ENCODE measurements at places on chromosomes 3 and 15.

DNA sequence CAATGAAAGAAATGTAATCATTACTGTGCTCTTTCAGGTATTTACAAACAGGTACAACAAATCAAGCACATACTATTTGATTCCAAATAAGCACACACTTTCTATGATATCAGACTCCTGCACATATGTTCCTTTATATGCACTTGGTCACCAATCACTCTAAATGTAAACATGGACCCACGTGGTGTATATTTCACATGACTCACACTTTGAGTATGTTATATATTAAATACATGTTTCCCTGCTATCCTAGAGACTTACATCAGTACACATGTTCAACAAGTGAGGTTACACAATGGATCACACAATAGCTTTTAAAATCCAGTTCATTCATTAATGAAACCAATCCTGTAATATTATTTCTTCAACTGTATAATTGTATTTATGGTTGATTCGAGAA is 683.5 kb downstream of the NR2F2 start:
- DNase-seq: no peak

DNA sequence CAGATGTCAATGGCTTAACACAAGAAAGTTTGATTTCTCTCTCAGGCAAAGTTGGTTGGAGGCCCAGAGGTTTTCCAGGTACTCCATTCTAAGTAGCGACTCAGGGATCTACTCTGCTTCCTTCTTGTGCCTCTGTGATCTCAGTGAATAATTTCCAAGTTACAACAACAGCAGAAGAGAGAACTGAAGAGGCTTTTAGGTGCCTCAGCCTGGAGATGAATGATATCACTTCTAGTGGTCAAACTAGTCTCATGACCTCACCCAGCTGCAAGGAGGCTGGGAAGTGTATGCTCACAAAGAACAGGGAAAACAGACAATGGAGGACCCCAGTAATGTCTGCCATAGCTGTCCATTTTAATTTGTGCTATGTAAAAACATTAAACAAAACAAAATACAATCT is 4.6 kb upstream of the PRICKLE2 start:
- DNase-seq: no peak

GRCh38 chr3:142433110-142433509 is 14.7 kb downstream of the XRN1 start:
- DNase-seq: no peak

- DNase-seq: no peak
Measured at GRCh38 chr3:144259267-144259666, 287.6 kb downstream of the DIPK2A start.

DNA sequence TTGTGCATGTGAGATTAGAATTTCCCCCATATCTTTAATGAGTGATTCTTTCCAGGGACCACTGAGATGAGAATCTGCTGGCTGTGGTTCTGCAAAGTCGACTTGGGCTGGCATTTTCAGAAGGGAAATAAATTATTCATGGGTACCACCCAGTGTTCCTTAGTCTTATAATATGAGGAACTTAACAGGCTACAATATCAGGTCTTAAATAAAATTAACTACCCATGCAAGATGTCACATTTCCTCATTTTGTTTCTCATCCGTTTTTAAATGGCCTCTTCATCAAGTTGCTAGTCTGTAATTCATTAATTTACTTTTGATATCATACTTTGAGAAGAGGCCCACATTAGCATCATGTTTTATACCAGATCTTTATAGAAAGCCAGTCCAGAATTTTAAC is 58.3 kb upstream of the SKOR1 start:
- no peak for DNase-seq

- DNase-seq: no peak
Measured at GRCh38 chr3:39176025-39176714, 16.2 kb downstream of the XIRP1 start.
